Aortic smooth muscle cell (primary cell): ENCODE measurements at places on chromosomes 13 and 19. TPM values are rescaled to one million over a fixed set of nuclear protein-coding genes. Genes with fewer than 3 reads are reported as not detected.

Gene POU2F2
- 0.06 and 0.13 TPM in 2 replicates for total RNA-seq

Gene KIRREL2
- not detected in 2 replicates for total RNA-seq

Gene CAPN12
- total RNA-seq: not detected in 2 replicates

Gene WDR88
- not detected in 2 replicates for total RNA-seq

Gene MCEMP1
- total RNA-seq: not detected in 2 replicates

Gene TEX101
- not detected in 2 replicates for total RNA-seq
